ENCODE measurements at places on chromosomes 1 and 21. TPM values are rescaled to one million over a fixed set of nuclear protein-coding genes. Genes with fewer than 3 reads are reported as not detected.

DNA sequence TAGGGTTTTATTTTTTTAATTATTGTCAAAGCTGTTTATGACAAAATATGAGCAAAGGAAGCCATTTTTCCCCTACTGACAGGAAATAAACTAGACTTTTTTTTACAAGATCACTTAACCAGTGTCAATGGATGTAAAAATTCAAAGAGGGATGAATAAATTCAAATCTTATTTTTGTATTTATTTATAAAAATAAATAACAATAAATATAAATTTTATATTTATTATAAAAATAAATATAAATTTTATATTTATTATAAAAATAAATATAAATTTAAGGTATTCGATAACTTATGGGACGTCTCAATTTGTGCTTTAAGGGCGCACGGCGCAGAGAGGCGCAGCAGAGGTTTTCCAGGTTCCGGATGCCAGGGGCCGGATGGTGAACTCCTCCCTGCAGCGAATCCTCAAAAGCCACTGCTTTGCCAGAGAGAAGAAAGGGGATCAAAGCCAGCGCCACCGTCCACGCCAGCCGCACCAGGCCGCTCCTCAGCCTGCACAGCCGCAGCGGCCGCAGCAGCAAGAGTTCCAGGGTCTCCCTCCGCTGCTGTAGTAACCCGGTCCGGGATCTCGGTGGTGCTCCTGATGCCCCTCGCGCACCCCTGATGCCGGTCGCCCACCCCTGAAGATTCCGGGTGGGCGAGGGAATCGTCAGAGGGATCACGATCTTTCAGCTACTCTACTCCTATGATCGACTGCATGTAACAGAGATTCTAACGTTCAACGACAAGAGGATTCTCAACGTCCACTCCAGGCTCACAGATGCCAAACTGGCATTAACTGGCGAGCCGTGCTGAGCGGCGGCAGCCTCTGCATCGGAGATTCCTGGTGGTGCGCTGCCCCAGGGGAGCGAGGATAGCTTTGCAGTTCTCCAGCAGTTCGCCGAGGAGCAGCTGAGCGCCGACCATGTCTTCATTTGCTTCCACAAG lies 28.5 kb upstream of the RLF start:
- no peak for DNase-seq

Gene LHX8
- not detected for total RNA-seq

GRCh38 chr1:59972216-59972927 lies 45.8 kb upstream of the CYP2J2 start:
- DNase-seq = no peak

- DNase-seq = no peak
Measured at GRCh38 chr1:205630651-205631009, 1.2 kb downstream of the ELK4 start.

Gene KRTAP19-1
- not detected for total RNA-seq

Gene FAM151A
- total RNA-seq = not detected

Data from CD8-positive, alpha-beta T cell (primary cell).